ENCODE measurements at places on chromosomes 1 and 21.

DNA sequence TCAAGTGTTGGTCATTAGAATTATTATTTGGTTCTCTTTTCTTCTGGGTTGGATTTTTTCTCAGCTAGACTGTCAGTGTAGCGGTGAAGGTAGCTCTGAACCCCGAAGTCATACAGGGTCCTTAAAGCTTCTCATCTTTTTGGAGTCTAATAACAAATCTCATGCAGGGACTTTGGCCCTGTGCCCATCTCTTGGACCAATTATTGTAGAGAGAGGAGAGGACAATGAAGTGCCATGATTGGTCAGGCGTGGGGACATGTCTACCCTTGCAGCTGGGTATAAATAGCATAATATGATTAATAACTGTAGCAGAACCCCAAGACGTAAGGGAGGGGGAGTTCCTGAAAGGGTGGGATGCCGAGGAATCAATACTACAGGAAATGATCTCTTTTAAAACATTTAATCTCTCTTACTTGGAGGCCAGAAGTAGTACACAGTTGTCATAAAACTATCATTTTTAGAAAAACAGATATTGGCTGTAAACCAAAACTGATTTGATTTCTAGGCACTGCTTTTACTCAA, 8.8 kb downstream of the MAGI3 start:
- no peak for DNase-seq

- DNase-seq = no peak
Observed at GRCh38 chr1:204345438-204345841, 14.3 kb downstream of the PLEKHA6 start.

DNA sequence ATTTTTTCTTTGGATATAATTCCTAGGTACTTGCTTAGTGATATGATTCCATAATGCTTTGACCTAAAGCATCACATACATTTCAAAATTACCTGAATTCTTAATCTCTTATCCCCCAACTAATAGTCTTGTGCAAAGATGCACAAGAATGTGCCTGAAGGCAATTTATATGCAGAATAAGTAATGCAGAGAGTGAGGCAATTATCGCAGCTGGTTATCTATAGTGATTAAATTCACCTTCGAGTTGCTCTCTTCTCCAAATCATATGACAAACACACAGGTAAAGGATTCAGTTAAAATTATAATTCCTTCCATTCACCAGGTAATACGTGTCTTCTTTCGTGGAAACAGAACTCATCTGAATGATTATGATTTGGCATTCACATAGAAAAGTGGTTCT, 717.3 kb downstream of the MRPL39 start:
- DNase-seq = no peak

DNA sequence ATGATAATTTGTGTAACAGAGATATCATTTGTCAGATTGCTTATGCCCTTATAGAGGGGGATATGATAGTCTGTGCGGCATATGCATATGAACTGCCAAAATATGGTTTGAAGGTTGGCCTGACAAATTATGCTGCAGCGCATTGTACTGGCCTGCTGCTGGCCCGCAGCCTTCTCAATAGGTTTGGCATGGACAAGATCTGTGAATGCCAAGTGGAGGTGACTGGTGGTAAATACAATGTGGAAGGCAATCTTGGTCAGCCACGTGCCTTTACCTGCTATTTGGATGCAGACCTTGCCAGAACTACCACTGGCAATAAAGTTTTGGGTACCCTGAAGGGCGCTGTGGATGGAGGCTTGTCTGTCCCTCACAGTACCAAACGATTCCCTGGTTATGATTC, 82.4 kb downstream of the ZMYM4 start:
- DNase-seq = no peak

GRCh38 chr21:44751186-44751798, 39.9 kb upstream of the TSPEAR start:
- no peak for DNase-seq

DNA sequence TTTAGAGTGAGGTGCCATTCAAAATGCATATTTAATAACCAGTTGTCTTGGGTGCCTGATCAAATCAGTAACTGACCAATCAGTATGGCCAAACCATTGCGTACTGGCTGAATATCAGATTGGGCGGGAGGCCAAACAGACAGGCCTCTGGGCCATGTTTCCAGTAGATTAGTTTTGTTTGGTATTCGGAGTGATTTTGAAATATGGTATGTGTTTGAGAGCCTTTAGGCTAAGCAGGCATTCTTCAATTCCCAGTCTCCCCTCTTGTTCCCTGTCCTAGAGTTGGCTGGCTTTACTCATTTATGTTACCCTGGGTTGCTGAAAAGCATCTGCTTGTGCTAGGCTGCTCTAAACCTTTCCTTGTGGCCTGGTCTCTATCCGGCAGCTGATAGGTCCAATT, 80.1 kb downstream of the BACH1 start:
- DNase-seq = no peak

DNA sequence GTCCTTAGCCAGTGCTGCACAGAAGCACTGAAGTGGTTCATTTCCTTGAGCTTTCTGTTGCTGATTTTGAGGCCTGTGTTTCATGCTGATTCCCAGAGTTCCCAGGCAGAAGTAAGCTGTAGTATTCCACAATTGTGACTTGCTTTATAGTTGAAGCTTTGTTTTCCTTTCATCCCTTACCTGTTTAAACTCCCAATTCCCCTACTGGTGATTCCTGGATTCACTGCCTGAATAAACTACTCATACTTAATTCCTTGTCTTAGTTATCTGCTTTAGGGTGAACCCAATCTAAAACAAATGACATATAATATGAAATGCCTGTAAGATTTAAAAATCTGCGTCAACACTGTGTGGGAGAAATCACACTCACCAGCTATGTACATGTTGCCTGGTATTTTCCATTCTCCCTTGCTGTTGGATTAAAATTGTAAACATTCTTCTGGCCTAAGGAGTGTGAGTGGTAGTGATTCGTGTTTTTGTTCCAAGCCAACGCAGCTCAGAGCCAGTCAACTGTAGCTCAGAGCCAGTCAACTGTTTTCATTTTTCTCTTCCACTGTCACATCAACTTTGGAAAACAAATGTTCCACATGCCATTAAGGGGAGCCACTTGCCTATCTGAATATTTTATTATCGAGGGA, 879.4 kb downstream of the MRPL39 start:
- no peak for DNase-seq

- DNase-seq = peak; percentile 28
Observed at GRCh38 chr1:28602536-28603439, 10.7 kb downstream of the RAB42 start.

- no peak for DNase-seq
Observed at GRCh38 chr1:115280064-115280463, 58.0 kb downstream of the NGF start.

DNA sequence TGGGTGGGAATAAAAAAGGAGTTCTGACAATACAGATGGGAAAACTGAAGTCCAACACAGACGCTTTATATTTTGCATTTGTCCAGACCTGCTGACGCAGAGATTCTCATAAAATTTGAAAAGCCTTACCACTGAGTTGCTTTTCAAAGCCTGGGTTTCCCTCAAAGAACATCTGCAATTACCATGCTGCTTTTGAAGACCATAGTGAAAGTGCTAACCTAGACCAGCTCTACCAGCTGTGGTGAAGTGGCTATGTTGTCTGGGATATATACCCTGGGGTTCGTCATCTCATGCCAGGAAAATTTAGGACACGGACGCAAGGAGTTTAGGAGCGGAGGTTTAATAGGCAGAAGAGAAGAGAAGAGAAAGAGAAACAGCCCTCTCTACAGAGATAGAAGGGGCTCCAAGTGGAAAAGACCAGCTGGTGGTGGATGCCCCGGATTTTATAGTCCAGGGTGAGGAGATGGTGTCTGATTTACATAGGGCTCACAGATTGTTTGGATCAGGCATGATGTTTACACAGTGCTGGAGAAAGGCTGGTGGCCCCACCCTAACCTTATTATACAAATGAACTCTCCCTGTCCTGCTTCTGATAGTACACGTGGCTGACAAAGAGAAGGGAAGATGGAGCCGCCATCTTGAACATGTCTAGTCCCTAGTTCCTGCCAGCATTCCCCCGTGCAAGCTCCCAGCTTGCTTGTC, 73.8 kb downstream of the AK4 start:
- no peak for DNase-seq

GRCh38 chr1:90502696-90503095, 214.4 kb downstream of the BARHL2 start:
- no peak for DNase-seq

- peak; percentile 68 for DNase-seq
Observed at GRCh38 chr1:113930499-113931161, 1.5 kb downstream of the HIPK1 start.

DNA sequence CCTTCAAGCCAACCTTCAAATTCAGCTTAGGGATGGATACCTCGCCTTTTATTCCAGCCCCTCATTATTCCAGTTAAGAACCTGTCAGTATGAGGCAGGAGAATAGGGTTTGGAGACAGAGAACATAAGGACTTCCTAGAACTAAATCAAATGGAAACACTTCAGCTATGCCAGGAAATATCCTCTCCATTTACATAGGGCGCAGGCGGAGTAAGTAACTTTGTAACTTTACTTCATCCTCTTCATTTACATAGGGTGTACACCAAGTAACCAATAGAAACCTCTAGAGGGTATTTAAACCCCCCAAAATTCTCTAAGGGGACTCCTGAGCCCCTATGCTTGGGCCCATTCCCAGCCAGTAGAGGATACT, 75.4 kb upstream of the ATF3 start:
- DNase-seq = no peak

DNA sequence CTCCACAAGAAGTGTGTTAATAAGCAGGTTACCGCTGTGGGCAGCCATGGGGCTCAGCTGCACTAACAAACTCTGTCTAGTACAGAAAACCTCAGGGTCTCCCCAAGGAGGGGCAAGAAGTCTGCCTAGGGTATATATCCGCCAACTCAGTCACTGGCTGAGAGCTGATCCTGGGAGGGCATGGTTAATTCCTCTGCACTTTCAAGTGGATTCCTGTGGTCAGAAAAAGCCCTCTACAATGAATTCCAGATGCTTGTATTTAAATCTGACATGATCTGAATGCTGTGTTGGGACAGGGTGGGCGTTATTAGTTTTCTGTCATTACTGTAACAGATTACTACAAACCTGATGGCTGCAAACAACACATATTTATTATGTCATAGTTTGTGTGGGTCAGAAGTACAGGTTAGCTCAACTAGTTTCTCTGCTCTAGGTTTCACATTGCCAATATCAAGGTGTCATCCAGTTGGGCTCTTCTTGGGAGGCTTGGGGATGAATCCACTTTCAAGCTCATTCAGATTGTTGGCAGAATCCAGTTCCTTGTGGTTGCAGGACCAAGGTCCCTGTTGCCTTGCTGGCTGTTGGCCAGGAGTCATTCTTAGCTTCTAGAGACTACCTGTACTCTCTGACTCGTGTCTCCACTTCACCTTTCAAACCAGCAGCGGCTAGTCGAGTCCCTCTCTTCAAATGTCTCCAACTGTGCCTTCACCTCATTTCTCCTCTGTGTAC, 8.0 kb upstream of the SELE start:
- no peak for DNase-seq

GRCh38 chr1:119139857-119140176, 636 bp downstream of the WARS2 start:
- no peak for DNase-seq

- peak; percentile 95 for DNase-seq
Observed at GRCh38 chr1:182604175-182605164, at the start of gene RGS16. Gene RGS16, minus strand, starts transcription at chr1:182604389. Its CDS starts 130 bp downstream, at chr1:182604259.

- no peak for DNase-seq
Observed at GRCh38 chr1:192943522-192943921, 115.6 kb downstream of the UCHL5 start.

All from stimulated activated CD4-positive, alpha-beta T cell treated with anti-CD3 and anti-CD28 coated beads, Interleukin-2, amount 100 ng/mL, for 24 hours (primary cell).